HuH-7 (cell line): ENCODE measurements at places on chromosomes 12 and 14.

- DNase-seq: no peak
Observed at GRCh38 chr12:114392909-114393308, 13.0 kb downstream of the TBX5 start.

GRCh38 chr12:110180591-110181005 is 56.4 kb downstream of the IFT81 start:
- no peak for DNase-seq

DNA sequence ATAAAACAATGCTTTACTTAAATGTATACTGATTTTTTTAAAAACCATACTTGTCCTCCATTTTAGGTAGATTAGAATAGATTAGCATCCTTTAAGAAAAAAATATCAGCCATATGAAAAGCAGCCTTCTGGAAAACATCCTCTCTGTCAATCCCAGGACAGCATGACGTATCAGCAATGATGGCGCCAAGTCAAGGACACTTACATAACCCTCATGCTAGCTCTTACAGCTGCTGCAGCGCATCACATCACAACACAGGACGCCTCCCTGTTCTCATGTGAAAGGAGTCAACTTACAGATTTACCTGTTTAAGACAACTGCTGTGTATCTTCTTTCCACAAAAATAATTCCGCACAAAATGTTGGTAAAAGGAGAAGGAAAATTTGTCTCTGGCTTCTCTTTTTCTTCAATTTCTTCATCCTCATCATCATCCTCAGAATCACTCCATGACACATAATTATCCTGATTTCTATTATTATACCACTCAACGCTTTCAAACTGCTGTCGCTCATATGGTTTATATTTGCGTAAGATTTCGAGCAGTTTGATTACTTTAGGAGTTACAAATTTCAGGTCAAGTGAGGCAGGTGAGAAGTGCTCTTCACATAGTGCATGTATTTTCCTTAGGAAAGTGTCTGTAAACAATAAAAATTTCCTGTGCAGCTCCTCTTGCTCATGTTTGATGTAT is 33.3 kb downstream of the DICER1 start:
- no peak for DNase-seq

- no peak for DNase-seq
Observed at GRCh38 chr14:92692822-92693226, 55.6 kb downstream of the LGMN start.

DNA sequence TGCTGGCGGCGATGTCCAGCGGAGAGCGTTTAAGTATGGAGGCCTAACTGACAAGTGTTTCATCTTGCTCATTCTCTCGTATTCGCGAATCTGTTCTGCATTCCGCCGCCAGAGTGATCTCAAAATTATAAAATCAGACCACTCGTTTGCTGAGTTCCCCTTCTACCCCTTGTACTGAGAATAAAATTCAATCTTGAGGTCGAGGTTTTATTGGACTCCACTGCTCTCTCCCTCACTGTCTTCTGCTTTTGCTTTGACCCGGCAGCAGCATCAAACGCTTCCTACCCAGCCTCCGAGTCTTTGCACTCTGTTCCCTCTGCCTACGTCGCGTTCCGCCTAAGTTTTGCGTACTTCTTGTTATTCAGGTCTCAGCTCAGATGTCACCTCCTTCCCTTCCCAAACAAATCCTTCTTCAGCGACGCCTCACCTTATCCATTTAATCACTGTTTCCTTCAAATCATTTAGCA is 462 bp downstream of the KNTC1 start:
- no peak for DNase-seq

GRCh38 chr12:51070004-51070403 is 13.4 kb downstream of the CSRNP2 start:
- DNase-seq: peak; percentile 68

- no peak for DNase-seq
Observed at GRCh38 chr12:112905451-112906089, 1.2 kb upstream of the OAS1 start.

DNA sequence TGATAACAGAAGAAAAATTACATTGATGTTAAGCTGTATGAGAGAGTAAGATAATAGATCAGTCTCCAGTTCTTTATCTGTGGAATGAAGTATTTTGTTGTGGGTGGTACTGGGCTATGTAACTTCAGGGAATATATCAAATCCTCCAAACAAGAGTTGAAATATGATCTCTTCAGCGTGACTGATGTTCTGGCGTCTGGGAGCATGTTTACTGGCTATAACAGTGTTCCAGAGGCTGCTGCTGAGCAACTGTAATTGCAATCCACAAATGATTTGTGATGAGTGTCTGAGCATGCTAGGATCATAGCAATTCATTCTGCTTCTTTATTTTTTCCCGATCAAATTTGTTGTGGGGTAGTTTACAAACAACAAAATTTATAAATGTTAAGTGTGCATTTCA is 18.6 kb upstream of the CCDC198 start:
- no peak for DNase-seq

DNA sequence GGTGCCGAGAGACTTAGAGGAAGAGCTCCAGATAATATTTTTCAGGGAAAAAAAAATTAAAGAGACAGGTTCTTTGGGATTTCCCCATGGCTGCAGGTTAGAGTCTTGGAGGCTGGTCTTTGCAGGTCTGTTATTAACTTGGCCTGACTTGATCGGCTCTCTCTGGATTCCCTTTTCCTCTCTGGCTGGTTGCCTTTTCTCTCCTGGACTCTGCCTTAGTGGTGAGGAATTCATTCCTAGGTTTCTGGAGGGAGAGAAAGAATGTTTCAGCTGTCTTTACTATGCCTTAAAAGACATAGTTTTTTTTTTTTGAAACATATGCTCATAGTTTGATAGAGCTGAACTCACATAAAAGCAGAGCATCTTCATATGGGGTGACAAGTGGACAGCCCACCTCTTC is 336.3 kb downstream of the BMP4 start:
- DNase-seq: no peak

DNA sequence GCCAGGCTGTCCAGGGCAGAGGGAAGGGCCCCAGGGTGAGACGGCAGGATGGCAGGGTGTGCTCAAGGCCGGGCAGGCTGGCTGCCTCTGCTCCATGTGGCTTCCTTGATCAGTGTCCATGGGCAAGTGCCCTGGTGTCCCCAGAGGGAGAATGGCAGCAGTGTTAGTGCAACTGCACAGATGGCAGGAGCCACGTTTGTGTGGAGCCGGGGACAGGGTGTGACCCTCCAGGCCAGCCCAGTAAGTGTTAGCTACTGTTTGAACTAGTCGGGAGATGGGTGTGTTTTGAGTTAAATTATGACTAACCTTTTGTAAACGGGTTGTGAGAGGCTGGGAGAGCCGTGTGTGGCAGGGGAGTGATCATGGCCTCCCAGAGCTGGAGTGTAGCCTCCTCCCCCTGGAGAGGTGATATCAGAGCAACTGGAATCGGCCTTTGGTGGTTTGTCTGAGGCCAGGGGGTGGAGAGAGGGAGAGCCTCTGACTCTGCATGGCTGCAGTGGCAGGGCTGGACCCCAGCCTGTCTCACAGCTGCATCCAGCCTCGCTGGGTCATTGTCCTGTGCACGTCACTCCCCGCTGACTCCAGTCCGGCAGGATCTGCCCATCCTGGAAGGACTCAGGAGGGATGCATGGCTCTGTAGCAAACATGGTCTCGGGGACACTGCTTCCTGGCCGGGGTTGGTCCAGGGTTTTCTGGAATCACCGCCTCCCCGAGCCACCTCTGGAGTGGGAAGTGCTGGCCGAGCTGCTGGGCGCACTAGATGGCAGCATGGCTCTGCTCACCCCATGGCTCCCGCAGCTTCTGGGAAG is 27.8 kb downstream of the AACS start:
- peak; percentile 39 for DNase-seq

DNA sequence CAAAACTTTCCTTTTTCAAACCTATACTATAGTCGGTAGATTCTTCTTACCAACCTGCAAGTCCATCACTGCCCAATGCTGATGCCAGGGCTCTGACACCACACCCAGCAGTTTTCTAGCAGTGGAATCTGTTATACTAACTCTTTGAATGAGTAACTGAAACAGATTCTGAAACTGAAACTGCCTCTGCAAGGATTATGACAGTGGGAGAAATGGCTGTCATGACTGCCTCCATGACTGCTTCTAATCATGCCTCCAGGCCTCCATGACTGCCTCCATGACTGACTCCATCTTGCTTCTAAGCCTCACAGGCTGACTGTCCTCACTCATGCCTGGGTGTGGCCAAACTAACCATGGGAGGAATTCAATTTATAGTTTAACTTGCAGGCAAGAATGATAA is 29.4 kb upstream of the OXA1L start:
- no peak for DNase-seq

GRCh38 chr14:68784226-68784910 is 8.5 kb downstream of the ZFP36L1 start:
- DNase-seq: peak; percentile 81
